ENCODE measurements at places on chromosomes 13 and 19.

- no peak for DNase-seq
Observed at GRCh38 chr19:44809577-44810233, 802 bp downstream of the BCAM start.

DNA sequence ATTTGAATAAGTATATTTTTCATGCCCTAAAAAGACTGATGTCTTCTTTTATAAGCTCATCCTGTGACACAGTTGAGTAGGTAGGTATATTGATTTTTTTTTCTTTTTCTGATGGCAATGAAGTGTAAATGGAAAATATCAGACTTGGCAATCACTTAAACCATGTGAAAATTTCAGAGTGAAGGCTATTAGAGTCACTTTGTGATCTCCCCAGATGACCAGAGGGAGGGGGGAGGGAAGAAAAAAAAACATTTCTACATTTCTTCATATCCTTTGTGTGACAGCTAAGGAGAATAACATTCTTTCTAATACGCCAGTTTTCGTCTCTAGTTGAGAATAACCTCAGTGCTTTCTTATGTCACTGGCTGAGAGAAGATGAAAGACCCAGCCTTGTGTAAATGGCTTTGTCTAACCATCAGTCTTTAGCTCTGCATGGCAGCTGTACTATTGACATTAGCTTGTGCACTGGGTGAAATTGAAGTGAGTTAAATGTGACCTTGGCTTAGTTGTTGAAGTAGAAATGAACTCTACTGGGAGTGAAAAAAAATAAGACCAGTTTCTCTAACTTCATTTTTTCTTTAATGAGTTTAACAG, 332.1 kb upstream of the DACH1 start:
- no peak for DNase-seq

DNA sequence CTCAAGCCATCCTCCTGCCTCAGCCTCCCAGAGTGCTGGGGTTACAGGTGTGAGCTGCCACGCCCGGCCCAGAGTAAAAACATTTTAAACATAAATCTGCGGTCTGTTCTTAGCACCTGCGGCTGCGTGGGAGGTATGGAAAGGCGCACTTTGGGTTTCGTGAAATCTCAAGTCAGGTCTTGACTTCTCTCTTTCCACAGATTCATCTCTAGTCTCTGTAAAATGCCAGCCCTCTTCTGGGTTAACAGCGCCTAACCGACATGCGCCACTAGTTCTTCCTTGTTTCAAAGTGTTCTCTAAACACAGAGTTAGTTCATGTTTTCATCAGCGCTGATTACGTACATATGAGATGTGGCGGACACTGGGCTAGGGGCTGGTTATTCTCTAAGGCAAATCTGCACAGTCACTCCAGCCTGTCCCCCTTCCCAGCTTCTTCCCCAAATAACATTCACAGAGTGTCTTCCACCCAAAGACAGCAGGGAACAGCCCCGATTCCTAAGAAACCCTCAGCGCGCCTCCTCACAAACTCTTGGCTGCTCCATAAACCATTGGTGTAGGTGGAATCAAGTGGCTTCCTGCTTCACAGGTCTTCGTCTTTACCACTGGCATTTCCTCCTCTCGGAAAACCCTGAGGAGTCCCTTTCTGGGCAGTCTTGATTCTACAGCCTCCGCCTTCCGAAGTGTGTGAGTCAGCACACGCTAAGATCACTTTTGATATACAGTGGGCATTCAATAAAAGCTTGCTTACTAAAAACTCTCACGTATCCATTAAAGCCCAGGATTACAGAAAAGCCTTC, 1.4 kb downstream of the PARP4 start:
- DNase-seq: peak; percentile 45

- DNase-seq: no peak
Observed at GRCh38 chr19:402786-403185, 6.2 kb downstream of the C2CD4C start.

GRCh38 chr13:43153436-43154090, 130.2 kb downstream of the DNAJC15 start:
- no peak for DNase-seq

GRCh38 chr13:29846475-29847256, 3.8 kb downstream of the UBL3 start:
- DNase-seq: no peak

DNA sequence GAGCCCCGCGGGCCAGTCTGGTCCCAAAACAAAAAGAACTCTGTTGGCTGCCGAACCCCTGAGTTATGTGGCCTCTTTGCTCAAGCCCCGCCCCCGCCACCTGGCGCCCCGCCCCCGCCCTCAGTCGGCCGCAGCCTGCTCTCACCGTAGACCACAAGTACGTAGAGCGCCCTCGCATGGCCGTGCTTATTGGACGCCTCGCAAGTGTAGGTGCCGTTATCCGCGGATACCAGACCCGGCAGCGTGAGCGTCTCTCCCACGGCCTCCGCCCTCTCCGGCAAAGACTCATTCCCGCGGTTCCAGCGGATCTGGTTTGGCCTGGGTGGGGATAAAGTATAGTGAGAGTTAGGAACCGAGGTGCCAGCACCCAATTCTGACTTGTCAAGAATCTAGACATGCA, 5.5 kb upstream of the ZNF428 start:
- DNase-seq: peak; percentile 89

DNA sequence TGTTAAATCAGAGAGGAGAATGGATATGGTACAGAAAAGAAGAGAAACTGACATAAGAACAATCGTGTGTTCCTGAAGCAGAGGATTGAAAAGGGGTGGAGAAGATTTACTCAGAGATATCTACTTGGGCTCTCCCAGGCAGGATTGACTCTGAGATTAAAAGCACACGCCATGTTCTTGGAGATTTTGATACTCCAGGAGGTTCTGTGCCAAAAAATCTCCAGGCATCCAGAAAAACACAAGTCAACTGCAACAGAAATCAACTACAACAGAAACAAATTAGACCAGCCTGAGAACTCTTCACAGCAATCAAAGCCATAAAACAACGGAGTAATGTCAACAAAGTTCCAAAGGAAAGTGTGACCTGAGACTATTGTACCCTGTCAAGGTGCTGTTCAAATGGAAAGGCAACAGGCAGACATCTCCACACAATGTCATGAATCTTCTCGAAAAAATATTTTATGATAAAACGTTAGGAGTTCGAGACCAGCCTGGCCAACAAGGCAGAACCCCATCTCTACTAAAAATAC, 104.2 kb downstream of the UBL3 start:
- no peak for DNase-seq

Measured in CD4-positive, alpha-beta T cell treated with Interleukin-21 for 1 hour (primary cell).